ENCODE measurements at places on chromosomes 2 and 18. TPM values are rescaled to one million over a fixed set of nuclear protein-coding genes. Genes with fewer than 3 reads are reported as not detected.

Gene TFCP2L1
- not detected for total RNA-seq

DNA sequence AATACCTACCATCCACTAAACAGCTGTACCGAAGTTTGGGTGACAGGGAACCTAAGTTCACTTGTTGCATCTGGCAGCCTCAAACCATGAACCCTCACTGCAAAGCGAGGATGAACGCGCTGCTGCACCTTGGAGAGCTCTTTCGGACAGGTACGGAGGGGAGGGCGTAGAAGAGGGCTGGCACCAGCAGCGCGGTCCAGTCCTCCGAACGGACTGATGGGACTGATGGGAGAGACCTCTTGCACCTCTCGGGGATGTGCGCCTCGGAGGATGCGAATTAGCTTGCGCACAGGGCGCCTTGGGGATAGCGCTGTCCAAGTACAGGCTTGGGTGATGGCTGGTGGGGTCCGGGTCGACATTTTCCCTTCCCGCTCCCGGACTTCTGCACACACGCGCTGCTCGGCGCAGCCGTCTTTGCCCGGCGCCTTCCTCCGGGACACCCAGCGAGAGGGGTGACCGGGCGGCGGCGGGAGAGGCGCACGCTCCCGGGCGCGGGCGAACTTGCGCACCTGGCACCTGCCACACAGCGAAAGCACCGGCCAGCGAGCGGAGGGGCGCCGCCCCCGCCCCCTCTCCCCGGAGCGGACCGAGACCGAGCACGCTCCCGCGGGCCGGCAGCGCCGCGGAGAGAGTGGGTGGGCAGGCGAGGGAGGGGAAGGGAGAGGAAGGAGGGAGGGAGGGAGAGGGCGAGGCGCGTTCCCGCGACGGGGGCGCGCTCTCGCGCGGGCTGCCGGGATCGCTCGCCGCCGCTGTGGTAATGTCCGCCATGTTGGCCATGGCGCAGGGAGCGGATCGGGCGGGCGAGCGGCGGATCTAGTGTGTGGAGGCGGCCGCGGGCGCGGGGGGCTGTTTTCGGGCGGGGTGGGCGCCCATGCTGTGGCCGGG lies at the start of gene EPC2:
TSS of gene EPC2 (plus strand) at position 754 of the 885 bp plus-strand sequence. CDS start 267 bp downstream, outside the sequence.
- H3K27me3 ChIP-seq: no peaks in the 10 kb centered on the region
- peaks cover 25% of the 10 kb centered on the region for H3K4me1 ChIP-seq
- peak within 1 kb of the TSS; percentile 78 for H3K4me3 ChIP-seq
- peak within 1 kb of the TSS; percentile 99 for H3K27ac ChIP-seq
- no peak for DNase-seq

GRCh38 chr2:54956111-54956627 lies 94.1 kb downstream of the RTN4 start:
- H3K27me3 ChIP-seq: no peaks in the 10 kb centered on the region
- DNase-seq: no peak
- no peak overlapping the region for H3K27ac ChIP-seq
- peaks cover 11% of the 10 kb centered on the region for H3K4me1 ChIP-seq

GRCh38 chr2:226185616-226186211 lies 613.9 kb downstream of the IRS1 start:
- DNase-seq: no peak
- no peak overlapping the region for H3K27ac ChIP-seq
- peaks cover 30% of the 10 kb centered on the region for H3K4me1 ChIP-seq
- no peaks in the 10 kb centered on the region for H3K36me3 ChIP-seq
- H3K27me3 ChIP-seq: no peaks in the 10 kb centered on the region

DNA sequence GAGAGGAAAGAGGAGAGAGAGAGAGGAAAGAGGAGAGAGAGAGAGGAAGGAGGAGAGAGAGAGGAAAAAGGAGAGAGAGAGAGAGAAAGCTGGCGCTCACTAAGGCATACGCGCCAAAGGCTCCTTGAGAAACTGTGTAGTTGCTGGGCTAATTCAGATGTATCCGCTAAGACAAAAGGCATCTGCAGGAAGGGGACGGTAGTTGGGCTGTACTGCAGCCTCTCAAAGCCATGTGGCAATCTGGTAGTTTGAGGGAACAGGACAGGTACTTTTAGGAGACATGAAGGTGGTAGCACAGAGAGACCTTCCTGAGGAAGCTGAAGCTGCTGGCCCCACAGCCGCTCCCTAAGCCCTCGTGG lies 31.6 kb downstream of the THNSL2 start:
- H3K4me3 ChIP-seq: no peak overlapping the region
- H3K27me3 ChIP-seq: peaks cover 59% of the 10 kb centered on the region
- H3K4me1 ChIP-seq: peaks cover 10% of the 10 kb centered on the region
- no peak overlapping the region for H3K27ac ChIP-seq
- no peaks in the 10 kb centered on the region for H3K36me3 ChIP-seq

DNA sequence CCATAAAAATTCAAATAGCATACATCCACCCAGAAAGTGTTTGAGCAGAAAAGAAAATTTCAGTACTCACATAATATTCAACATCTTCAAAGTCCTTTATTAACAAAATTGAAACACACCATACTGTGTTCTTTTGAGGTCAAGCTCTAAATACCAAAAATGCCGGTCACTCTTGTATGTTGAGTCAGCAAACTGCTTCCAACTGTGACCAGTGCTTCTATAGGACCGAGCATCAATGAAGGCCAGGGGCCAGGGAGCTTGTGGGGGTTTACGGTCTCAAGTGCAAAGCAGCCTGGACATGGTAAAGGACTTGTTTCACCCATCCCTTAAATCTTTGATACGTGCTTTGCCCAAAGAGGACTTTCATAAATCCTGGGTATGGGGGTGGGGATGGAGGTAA lies 112.7 kb upstream of the REV1 start:
- H3K27ac ChIP-seq: peak overlapping the region; percentile 79
- no peaks in the 10 kb centered on the region for H3K27me3 ChIP-seq
- peak overlapping the region; percentile 32 for H3K4me3 ChIP-seq
- H3K36me3 ChIP-seq: peaks cover under 1% of the 10 kb centered on the region
- no peak for DNase-seq
- H3K4me1 ChIP-seq: peaks cover 64% of the 10 kb centered on the region

DNA sequence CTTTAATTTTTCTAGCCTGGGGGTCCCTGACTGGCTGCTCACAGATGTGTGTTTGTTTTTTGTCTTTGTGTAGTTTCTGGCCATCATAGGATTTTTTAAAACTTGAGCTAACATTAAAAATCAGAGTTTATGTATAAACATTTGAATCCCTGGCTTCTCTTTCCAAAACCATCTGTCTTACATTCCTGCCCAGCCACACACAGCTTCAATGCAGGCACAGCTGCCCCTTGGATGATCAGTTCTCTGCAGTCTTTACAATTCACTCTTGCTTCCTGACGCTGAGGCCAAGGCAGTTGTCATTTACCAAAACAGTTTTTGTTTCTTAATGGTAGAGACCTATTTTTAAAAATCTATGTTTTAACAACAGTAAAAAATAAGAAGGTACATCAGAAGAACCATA lies 169.2 kb upstream of the LRRTM1 start:
- peaks cover 3% of the 10 kb centered on the region for H3K27me3 ChIP-seq
- H3K36me3 ChIP-seq: no peaks in the 10 kb centered on the region
- no peak overlapping the region for H3K27ac ChIP-seq
- no peak for DNase-seq
- no peaks in the 10 kb centered on the region for H3K4me1 ChIP-seq
- H3K4me3 ChIP-seq: no peak overlapping the region

DNA sequence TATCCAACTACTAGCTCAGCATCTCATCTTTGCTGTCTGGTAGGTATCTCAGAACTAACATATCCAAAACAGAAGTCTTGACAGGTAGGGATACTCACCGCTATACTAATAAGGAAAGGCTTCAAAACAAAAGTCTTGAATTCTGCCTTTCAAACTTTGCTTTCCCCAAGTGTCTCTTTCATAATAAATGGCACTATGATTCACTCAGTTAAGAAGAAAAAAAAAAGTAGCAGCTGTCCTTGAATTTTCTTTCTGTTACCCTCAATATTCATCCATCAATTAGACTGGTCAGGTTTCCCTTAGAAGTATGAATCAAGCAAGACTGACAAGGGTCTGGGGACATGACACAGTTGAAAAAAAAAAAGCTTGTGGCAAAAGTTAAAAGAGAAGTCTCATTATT lies 175.1 kb downstream of the GULP1 start:
- peaks cover 6% of the 10 kb centered on the region for H3K36me3 ChIP-seq
- H3K27ac ChIP-seq: no peak overlapping the region
- H3K27me3 ChIP-seq: no peaks in the 10 kb centered on the region
- peaks cover 10% of the 10 kb centered on the region for H3K4me1 ChIP-seq
